ENCODE measurements at places on chromosomes 11 and 22. TPM values are rescaled to one million over a fixed set of nuclear protein-coding genes. Genes with fewer than 3 reads are reported as not detected.
A peak's percentile ranks its signal among the peaks of the same experiment; 100 is the strongest.

- no peaks in the 10 kb centered on the region for H3K36me3 ChIP-seq
- DNase-seq, result no peak
- H3K4me1 ChIP-seq, result no peaks in the 10 kb centered on the region
These were observed 11.3 kb upstream of the TRIM29 start for GRCh38 chr11:120149246-120149645.

DNA sequence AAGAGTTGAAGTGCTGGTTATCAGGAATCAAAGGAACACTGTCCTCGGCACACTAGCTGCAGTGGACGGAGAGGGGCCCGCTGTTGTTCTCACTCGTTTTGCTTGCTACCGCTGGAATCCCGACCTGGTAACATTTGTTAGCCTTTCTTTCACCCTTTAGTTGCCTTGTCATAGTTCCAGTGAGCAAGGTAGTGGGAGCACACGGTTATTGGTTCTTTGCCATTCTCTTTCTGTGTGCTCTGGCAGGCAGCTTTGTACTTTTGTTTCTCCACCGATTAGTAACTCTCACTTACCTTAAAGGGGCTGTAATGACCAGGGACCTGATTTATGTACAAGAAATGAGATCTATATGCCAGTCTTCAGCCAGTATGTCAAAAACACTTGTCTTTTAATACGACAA lies 1.8 kb downstream of the DEPDC7 start:
- no peak for DNase-seq
- no peak overlapping the region for H3K27ac ChIP-seq
- H3K36me3 ChIP-seq, result no peaks in the 10 kb centered on the region
- no peaks in the 10 kb centered on the region for H3K27me3 ChIP-seq

The TSPAN32 gene
- 0.17 TPM for total RNA-seq

The OTOG gene
- not detected for total RNA-seq

The OR56A1 gene
- total RNA-seq, result not detected

The IGF2 gene
- total RNA-seq, result 0.17 TPM

The MISFA gene
- 0.51 TPM for total RNA-seq

GRCh38 chr11:106496677-106497076 lies 419.2 kb downstream of the AASDHPPT start:
- H3K4me3 ChIP-seq, result no peak overlapping the region
- DNase-seq, result peak; percentile 77
- no peak overlapping the region for H3K27ac ChIP-seq
- no peaks in the 10 kb centered on the region for H3K4me1 ChIP-seq
- no peaks in the 10 kb centered on the region for H3K27me3 ChIP-seq

The HBG2 gene
- not detected for total RNA-seq

GRCh38 chr11:68383976-68384501 lies 71.6 kb downstream of the LRP5 start:
- no peak overlapping the region for H3K4me3 ChIP-seq
- H3K36me3 ChIP-seq, result peaks cover 2% of the 10 kb centered on the region
- H3K27ac ChIP-seq, result no peak overlapping the region
- no peaks in the 10 kb centered on the region for H3K27me3 ChIP-seq
- DNase-seq, result peak; percentile 46

The NFAM1 gene
- not detected for total RNA-seq
